ENCODE measurements at places on chromosomes 12 and 14.

- DNase-seq, result no peak
These were observed 16.4 kb upstream of the TC2N start for GRCh38 chr14:91883753-91884152.

DNA sequence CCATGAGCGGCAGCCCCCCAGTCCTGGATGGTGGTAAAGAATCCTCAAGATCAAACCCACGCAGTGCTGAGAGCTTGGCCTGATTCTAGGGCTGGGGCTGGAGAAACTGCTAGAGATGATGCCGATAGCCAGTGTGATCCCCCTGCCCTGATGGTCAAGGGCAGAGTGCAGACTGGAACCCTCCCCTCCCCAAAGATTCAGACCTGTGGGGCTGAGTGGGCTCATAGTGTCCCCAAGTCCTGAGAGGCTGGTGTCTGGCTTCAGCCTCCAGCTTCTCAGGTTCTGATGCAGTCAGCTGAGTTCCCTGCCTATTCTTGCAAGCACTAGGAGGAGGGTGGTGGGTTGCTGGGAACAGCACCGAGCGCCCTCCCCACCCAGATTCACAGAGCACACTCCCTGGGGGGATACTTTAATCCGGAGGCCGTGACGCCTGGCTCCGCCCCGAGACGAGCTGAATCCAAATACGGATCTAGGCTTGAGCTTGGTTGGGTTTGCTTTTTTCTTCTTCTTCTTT lies 11.9 kb downstream of the RHOF start:
- DNase-seq, result no peak

GRCh38 chr14:100263141-100263540 lies 24.2 kb downstream of the YY1 start:
- peak; percentile 43 for DNase-seq

- no peak for DNase-seq
These were observed 12.5 kb downstream of the P2RX7 start for GRCh38 chr12:121145221-121145620.

DNA sequence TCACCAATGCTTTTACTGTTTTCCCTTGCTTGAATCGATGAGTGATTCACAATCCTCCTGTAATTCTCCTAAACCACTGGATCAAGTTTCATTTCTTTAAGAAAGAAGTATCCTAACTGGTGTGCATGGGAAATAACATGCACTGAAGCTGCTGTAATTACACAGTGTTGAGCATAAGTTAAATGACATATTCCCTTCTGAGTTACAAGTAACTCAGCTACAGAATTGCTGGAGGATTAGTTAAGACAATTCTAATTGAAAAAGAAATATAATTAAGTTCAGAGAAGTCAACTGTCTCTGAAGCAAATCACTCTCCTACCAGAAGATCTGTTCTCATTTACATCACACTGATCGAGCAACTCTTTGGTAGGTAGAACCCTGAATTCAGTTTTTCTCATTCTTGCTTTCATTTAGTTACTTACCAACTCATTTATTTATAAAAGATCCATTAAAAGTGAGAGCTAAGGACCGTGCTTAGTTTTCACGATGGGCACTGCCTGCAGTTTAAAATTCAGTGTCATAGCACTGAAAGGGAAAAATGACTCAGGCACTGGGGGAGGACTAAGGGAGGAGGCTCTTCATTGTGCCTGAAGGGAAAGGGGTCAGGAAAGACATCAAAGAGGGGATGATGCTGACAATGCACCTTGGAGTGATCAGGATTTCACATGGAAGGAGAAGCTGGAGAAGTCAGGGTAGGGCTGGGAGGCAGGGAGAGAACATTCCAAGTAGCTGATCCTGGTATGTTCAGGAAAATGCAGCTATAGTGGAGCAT lies 327.2 kb downstream of the EMP1 start:
- DNase-seq, result no peak

GRCh38 chr12:98109266-98109665 lies 406.1 kb upstream of the TMPO start:
- DNase-seq, result no peak

GRCh38 chr12:18864900-18865561 lies 127.1 kb downstream of the CAPZA3 start:
- DNase-seq, result peak; percentile 23

DNA sequence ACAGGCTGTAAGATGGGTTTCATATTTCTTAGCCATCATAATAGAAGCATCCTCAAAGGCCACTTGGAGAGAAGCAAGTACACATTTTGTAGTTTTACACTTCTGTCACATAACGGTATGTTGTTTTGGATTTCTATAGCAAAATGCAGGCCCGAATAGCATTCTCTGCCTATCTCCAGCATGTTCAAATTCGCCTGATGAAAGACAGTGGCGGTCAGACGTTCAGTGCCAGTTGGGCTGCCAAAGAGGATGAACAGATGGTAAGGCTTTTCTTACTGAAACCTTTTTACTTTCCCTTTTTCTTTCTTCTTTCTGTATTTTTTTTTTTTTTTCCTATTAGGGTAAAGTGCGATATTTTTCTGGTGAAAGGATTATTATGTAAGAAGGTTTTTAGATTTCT lies 110.5 kb downstream of the TTLL5 start:
- DNase-seq, result no peak

DNA sequence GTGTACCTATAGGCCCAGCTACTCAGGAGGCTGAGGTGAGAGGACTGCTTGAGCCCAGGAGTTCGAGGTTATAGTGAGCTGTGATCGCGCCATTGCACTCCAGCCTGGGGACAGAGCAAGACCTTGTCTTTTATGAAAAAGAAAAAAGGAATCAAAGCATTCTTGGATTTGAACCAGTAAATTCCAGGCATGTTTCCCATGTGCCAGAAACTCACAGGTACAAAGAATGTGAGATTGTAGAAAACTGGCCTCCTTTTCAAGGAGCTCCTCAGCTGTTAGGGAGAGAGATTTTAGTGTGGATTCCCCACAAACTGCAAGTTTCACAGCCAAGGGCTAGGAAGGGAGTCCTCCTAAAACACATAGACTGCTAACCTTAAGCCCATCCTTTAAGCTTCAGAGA lies 95.0 kb downstream of the FOXN4 start:
- DNase-seq, result no peak

GRCh38 chr14:105863296-105864108 lies 337.1 kb downstream of the TMEM121 start:
- no peak for DNase-seq

DNA sequence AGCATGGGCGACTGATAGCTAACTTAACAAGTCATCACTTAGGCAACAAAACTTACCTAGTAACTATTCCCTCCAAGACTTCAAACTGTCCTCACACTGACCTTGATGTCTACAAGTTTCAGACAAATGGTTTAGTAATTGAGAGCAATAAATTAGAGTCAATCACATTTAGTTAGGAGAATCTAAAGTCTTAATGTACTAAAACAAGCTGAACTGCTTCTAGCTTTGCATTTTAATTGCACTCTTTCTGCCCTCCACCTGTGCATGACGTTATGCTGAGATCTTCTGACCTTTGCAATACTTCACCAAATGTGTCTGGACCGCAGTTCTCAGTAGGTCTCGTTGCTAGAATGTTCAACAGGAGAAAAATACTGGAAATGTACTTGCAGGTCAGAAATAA lies 158.0 kb downstream of the PIK3C2G start:
- DNase-seq, result no peak

- peak; percentile 84 for DNase-seq
These were observed 4.4 kb upstream of the CTDSP2 start for GRCh38 chr12:57850854-57851430.

GRCh38 chr12:130674676-130675075 lies 41.4 kb downstream of the RIMBP2 start:
- no peak for DNase-seq

DNA sequence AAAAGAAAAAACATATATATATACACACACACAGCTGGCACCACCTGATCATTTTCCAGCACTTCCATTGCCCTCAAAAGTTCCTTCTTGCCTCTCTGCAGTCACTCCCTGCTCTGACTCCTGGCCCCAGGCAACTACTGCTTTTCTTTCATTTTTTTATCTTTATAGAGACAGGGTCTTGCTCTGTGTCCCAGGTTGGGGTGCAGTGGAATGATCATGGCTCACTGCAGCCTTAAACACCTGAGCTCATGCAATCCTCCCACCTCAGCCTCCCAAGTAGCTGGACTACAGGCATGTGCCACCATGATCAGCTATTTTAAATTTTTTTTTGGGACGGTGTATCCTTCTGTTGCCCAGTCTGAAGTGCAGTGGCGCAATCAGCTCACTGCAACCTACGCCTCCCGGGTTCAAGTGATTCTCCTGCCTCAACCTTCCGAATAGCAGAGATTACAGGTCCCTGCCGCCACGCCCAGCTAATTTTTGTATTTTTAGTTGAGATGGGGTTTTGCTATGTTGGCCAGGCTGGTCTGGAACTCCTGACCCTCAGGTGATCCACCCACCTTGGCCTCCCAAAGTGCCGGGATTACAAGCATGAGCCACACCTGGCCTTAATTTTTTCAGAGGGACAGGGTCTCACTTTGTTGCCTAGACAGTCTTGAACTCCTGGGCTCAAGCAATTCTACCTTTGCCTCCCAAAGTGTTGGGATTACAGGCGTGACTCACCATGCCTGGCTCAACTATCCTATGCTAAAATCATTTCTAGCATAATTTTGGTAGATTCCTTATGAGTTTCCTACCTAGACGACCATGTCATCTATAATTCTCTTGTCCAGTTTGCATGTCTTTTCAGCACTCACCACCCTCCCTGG lies 7.8 kb downstream of the HSP90AA1 start:
- DNase-seq, result no peak

DNA sequence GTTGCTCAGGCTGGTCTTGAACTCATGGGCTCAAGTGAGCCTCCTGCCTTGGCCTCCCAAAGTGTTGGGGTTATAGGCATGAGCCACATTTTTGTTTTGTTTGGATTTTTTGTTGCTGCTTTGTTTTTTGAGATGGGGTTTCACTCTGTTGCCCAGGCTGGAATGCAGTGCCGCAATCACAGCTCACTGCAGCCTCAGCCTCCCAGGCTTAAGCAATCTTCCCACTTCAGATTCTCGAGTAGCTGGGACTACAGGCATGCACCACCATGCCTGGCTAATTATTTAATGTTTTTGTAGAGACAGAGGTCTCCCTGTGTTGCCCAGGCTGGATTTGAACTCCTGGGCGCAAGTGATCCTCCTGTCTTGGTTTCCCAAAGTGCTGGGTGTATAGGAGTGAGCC lies 5.7 kb upstream of the PLEK2 start:
- no peak for DNase-seq

DNA sequence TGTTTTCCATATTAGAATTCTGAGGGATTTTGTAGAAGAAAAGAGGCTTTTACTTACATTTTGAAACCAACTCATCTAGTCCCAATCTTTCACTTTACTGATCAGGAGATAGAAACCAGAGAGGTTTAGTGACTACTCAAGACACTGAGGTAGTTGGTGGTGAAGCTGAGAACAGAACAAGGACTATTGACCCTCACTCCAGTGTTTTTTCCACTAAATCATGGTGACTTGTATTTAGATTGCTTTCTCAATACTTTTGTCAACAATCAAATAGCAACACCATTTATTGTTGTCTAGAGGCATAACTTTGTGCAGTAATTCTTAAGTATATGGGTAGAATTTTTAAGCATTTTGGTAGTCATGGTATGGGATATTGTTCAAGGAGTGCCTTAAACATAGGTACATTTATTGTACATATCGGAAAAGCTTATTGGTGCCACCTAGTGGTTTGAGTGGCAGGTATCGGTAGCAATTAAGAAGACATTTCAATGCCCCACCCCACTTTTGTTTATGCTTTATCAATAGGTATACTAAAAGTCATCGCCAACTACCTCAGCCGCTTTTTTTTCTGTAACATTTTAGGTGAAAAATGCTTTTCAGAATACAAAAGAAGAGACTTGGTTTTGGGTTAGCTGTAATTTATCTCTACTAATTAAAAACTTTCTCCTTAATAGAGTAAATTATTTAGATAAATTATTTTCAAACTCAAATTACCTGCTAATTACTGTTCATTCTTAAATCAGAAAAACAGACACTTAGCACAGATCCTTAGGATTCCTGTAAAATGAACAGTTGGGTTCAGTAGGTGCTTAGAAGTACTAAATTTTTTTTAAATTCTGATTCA lies 47.3 kb upstream of the PAWR start:
- DNase-seq, result peak; percentile 20

- no peak for DNase-seq
These were observed 2.8 kb downstream of the OLR1 start for GRCh38 chr12:10169104-10169503.

DNA sequence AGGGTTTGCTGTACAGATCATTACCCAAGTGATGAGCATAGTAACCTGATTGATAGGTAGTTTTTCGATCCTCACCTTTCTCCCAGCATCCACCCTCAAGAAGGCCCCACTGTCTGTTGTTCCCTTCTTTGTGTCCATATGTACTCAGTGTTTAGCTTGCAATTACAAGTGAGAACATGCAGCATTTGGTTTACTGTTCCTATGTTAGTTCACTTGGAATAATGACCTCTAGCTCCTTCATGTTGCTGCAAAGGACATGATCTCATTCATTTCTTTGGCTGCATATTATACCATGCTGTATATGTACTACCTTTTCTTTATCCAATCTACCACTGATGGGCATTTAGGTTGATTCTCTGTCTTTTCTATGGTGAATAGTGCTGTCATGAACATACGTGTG lies 181.6 kb upstream of the FOXG1 start:
- no peak for DNase-seq

DNA sequence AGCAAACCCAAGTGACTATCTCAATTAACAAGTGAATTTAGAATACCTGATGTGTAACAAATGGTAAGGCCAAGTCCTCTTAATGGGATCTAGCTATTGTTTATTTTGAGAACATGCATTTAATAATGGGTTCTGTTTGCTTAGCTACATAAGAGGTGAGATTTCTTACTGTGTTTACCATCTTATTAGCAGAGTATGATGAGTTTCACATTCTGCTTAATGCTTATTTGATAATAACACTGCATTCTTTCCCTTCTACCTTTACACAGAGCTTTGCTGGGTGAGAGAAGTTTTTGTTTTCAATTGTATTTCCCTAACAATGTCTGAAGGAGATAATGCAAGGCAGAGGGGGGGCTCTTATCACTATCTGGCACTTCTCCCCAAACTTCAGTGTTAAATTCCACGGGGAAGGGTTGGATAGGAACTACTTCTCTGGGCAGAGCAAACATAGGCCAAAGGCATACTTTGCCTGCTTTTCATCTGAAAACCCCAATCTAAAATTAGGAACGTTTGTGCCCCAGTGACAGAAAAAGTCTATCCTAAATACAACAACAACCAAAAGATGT lies 129.0 kb upstream of the ATXN7L3B start:
- DNase-seq, result no peak

DNA sequence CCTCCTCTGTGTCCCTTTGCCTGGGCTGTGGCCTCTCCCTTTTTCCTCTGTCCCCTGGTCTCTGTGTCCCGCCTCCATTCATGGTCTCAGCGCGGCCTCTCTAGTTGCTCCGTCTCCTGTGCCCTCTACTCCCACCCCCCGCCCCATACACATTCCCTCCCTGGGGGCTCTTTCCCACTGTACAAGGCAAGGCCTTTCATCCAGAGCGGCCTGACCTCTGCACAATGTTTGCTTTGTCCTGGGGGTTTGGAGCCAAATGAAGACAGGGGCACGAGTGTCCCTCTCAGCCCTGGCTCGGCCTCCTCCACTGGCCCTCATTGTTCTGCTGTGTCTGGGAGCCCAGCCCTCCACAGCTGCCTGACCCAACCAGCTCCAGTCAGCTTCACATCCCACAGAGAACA lies 678.6 kb downstream of the BCL11B start:
- DNase-seq, result no peak

- DNase-seq, result no peak
These were observed 4.4 kb upstream of the PLXNC1 start for GRCh38 chr12:94143951-94144350.

- DNase-seq, result no peak
These were observed 27.3 kb upstream of the HELB start for GRCh38 chr12:66275040-66275439.

- DNase-seq, result no peak
These were observed 38.2 kb upstream of the SYCP3 start for GRCh38 chr12:101777485-101777884.
